Daoy (cell line): ENCODE measurements at places on chromosomes 5 and 9. TPM values are rescaled to one million over a fixed set of nuclear protein-coding genes. Genes with fewer than 3 reads are reported as not detected.

DNA sequence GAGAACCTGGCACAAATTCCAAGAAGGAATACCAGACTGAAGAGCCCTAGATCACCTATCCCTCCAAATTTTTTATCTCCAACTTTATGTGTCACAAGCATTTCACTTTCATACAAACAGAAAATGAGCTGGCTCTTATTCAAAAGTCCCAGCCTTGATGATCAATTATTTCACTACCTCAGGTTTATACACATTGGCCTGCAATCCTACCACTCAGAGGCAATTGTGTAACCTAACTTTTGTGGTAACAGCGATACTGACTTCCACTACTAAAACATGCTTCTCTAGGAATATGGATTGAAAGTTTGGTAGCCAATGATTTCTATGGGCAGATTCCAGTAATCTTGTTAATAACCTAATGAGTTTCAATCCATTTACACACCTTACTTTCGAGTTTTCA, 10.5 kb downstream of the RNF38 start:
- DNase-seq = no peak

GRCh38 chr5:469752-470483, 26.9 kb downstream of the EXOC3 start:
- DNase-seq = no peak

DNA sequence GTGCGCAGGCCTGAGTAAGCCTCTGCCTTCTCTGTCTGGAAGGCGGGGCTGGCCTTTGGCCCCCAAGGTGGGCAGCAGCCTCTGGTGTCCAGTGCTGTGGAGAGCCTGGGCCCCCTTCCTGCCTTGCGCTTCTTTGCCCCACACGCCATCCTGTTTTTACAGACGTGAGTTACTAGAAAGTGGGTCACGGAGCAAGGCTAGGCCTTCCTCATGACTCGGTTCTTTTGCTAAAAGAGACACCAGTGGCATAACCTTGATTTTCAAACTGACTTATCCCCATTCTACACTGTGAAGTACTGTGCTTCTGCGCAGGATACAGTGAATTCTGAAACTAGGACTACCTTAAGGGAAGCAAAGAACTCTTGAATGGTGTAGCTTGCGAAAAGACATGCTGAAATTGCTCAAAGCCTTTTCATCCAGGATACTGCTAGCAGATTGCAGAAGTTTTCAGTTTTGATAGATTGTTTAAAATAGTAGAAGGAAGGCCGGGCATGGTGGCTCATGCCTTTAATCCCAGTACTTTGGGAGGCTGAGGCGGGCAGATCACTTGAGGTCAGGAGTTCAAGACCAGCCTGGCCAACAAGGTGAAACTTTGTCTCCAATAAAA, 7.2 kb downstream of the ROPN1L start:
- DNase-seq = no peak

DNA sequence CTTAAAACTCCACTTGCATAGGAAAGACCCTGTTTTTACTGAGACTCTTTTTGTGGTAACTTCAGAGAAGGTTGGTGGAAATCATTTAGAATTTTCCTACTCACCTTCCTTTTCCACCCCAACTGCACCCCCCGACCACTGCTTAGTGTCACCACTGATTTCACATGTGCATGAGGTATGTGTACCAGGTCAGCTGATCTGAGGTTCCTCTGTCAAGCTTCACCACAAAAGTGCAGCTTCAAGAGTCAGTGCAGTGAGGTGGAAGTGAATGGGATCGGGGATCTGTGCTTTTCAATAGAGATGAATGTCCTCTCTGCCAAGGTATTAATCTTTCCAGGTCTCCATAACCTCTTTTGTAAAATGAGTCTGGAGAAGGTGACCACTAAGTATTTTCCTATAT, 260.5 kb upstream of the WWC1 start:
- DNase-seq = no peak

DNA sequence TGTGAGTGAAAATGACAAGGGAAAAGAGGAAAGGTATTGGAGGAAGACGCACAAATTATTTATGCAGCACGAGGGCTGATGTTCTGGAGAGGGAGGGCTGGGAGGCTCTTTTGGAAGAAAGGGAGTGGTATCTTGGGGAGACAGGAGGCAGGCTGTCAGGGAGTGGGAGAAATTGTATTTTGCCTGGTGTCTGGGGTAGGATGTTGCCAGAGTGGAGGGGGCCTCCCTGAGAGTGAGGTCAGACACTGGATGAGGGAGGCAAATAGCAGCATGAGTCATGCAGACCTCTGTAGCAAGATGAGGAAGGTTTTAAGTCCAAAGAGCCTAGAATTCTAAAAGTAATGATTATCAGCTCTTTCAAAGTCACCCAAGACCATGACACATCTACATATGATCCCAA, 158.0 kb downstream of the DMRT2 start:
- peak; percentile 87 for DNase-seq

GRCh38 chr9:133004999-133005760, 25.6 kb upstream of the GTF3C5 start:
- no peak for DNase-seq

DNA sequence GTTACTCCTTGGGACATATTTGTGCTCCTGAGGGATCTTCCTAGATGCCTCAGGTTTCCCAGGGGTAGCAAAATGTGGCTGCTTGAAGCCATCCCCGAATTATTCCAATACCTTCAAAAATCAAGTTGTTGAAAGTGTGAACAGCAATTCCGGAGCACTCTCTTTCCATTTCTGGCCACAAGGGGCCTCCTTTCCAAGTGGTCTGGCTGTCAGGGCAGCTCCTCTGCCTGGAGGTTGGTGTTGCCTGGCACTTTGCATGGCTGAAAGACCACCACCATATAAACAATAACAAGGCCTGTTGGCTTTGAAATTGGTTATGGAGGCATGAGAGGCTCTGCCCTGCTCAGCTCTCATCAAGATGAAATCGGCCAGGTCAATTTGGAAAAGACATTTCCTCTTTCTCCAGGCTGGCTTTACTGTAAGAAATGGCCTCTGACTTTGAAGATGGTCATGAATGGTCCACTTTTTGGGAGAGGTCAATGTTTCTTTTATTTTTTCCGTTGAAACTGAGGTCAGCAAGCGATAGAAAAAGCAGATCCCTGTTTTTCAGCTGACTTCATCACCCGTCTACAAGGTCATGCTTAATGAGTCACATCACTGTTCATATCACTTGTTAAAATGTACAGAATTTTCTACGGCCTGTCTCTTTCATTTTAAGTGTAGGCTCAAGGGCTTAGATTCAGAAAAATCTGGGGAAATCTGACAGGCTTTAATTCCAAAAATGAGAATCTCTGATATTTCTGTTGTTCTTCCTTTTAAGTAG, 481.1 kb upstream of the ZNF608 start:
- DNase-seq = peak; percentile 35

DNA sequence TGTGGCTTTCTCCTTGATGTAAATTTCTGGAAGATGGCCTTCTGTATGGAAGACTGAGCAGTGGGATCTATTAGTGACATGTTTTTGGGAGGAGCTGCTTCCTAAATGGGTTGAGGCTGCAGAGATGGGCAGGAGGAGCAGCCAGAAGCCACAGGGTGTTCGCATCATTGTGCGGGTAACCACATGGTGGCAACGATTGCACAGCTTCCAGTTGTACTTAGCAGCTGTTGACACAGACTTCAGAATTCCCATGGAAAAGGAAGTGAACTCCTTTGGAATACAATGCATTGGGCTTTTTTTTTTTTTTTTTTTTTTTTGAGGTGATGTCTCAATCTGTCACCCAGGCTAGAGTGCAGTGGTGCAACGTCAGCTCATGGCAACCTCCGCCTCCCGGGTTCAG, 297.3 kb downstream of the NR3C1 start:
- peak; percentile 88 for DNase-seq

- peak; percentile 8 for DNase-seq
These were observed 581.0 kb upstream of the RORB start for GRCh38 chr9:73916016-73916673.

- DNase-seq = peak; percentile 20
These were observed 92.4 kb upstream of the NR3C1 start for GRCh38 chr5:143495821-143496275.

DNA sequence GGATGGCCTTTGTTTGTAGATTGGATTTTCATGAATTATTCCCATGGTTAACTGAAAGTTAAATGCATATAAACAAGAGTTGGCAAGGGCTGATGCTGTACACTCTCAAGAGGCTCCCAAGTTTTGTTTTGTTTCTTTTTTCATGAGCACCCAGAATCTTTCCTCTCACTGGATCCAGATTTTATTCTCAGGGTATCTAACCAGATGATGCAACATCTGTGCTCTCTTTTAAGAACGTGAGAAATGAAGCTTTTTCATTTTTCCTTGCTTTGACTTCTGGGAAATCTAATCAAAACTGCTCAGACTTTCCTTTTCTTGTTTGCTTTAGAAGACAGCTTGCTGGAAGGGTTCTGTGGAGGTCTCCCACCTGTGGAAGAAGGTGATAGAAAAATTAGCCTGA, 142.7 kb upstream of the SLC12A2 start:
- DNase-seq = no peak

- DNase-seq = no peak
These were observed 46.0 kb upstream of the OSMR start for GRCh38 chr5:38799556-38800377.

DNA sequence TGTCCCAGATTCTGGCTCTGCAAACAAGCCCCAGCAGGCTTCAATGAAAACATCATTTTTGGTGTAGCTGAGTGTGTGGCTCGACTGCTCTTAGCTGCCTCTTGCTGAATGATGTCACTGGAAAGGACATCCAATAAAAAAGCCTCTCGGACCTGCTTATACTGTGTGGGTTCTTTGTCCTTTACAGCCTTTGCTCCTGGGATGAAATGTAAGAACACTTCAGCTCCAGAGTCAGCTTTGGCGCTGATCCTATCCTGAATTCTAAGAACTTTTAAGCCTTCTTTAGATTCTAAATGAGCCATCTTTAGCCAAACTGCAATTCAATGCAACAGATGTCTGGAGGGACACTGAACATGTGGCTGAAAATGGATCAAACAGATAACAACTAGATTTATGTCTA, 404.6 kb upstream of the C9orf72 start:
- DNase-seq = no peak

GRCh38 chr5:180097163-180097894, 25.8 kb upstream of the RNF130 start:
- DNase-seq = no peak

DNA sequence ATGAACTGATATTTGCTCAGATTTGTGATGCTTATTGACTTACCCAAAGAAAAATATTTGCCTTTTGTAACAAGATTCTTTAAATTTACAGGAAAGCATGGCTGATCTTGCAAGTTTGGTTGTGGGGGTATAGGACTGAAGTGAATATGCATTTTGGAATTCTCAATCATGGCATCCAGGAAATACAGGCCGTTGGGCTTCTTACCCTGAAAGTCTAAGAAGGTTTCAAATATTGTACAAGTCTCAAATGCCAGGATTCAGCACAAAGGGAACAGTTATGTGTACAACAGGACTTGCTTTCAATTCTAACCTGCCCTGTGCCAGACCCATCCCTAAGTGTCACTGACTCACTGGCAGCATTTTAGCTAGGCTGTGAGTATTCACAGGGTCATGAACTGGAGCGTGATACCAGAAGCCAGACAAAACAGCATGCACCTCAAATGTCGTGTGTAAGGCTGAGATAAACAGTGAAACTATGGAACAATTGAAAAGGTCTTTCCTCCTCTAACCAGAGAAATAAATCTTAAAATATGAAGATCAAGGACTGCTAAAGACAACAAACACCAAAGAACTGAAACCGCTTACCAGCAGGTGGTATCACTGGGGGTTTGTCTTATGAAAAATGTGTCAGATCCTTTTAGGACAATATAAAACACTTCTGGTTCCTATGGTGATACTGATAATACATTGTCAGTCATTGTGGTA, 168.6 kb upstream of the RGMB start:
- peak; percentile 61 for DNase-seq

DNA sequence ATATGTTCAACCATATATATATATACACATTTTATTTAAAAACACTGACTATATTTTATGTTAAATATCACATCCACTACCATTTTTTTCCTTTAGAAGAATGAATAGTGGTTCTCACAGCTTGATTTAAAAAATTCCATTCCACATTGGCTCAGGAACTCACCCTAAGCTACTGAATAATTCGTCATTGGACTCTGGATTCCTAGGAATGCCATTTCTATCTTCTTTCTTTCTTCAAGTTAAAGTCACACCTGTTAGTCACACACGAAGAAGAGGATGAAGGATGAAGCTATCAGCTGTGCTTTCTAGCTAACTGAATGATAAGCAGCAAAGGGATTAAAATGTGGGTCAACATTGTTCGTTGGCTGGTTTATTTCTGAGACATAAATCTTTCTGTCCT, 7.9 kb downstream of the ELOVL7 start:
- no peak for DNase-seq

GRCh38 chr5:180367991-180368390, 14.9 kb upstream of the GFPT2 start:
- no peak for DNase-seq

DNA sequence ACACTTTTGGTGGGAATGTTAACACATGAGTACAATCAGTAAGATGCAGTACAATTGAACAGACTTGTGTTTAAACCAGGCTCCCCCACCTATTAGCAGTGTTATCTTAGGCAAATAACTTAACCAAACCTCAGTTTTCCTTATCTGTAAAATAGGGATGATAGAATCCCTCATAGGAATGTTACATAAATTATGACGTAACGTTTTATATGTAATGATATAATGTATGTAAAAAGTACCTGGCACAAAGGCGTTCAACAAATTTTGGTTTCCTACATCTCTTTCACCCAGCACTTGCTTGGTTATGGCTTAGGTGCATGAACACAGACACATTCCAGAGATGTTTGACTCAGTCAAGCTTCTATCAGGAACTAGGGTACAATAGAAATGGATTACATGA, 26.7 kb upstream of the IL33 start:
- DNase-seq = no peak

DNA sequence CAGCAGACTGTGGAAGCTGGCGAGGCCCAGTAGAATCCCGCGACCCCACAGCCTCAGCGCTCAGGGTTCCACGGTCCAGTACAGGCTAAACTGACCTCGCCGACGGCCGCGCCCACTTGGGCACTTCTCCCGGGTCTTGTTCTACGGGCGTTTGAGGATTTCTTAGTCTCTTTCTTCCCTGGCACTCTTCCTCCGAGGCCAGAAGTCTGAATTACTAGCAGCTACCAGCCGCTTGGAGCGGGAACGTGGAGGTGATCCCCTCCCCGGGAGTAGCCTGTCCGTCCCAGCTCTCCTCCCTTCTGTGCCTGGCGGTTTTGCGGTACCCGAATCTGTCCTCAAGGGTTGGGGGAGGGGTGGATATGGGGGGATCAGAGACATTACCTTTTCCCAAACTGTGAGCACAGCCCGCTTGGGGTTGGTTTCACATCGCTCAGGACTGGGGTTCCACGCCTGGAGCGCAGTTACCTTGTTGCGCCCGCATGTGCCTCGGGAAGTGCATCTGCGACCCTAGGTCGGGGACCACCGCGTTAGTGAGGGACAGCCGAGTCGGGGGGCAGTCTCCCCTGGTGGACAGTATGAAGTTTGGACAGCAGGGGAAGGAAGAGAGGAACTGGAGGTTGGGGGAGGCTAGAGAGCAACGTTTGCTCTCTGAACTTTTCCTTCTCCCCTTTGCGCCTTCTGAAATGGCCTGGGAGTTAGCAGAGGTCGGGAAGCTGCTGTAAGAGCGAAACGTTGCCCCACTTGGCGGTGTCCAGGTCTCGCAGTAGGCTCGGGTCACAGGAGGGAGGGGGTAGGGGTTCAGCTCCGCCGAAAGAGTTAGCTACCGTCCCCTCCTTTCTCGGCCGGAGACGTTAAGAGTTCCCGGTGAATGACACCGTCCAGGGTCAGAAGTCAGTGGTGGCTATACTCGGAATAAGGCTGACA, 190.8 kb downstream of the MEF2C start:
- DNase-seq = peak; percentile 30

PTPN3 gene
- total RNA-seq = 10.4 and 25.4 TPM in 2 replicates

BAAT gene
- total RNA-seq = 0.29 TPM in 1 of 2 replicates, not detected in the other

MTAP gene
- total RNA-seq = not detected in 2 replicates

RLN1 gene
- total RNA-seq = 0.11 and 0.21 TPM in 2 replicates

LRRC19 gene
- total RNA-seq = not detected in 2 replicates

CA9 gene
- 0.42 TPM in 1 of 2 replicates, not detected in the other for total RNA-seq

GPX3 gene
- total RNA-seq = 11.5 and 13.1 TPM in 2 replicates

HEXB gene
- 125 and 150 TPM in 2 replicates for total RNA-seq
